ENCODE measurements at places on chromosomes 7 and 10. TPM values are rescaled to one million over a fixed set of nuclear protein-coding genes. Genes with fewer than 3 reads are reported as not detected.

Gene NKX1-2
- total RNA-seq: not detected

Gene DPY19L1
- total RNA-seq: 2.0 TPM

Gene ZNF804B
- not detected for total RNA-seq

Gene LZTS2
- total RNA-seq: 41.2 TPM

Gene AOAH
- 3.1 TPM for total RNA-seq

Gene NKX2-3
- total RNA-seq: not detected

Gene SSMEM1
- not detected for total RNA-seq

Gene PRRT4
- not detected for total RNA-seq

Gene GPR158
- not detected for total RNA-seq

Gene SCIN
- 6.2 TPM for total RNA-seq

Gene PPIA
- total RNA-seq: 879 TPM

Gene FAM25C
- not detected for total RNA-seq

Gene FFAR4
- 0.18 TPM for total RNA-seq

Gene NPFFR1
- total RNA-seq: not detected

Gene ABCB8
- 33.9 TPM for total RNA-seq

Gene GDF10
- not detected for total RNA-seq

DNA sequence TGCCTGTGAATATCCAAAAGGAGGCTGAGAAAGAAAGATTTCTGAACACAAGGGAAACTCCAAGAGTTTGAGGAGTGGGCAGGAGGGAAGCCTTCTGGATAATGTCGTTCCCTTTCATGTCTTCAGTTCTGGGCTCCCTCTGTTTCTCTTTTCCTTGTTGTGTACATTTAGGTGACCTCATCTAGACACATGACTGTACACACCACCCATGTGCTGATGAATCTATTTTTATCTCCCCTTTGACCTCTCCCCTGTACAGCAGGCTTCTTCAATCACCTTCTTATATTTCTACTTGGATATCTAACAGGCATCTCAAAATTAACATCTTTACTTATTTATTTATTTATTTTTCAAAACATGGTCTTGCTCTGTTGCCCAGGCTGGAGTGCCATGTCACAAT is 363.1 kb downstream of the GATA3 start:
- no peak for DNase-seq

- DNase-seq: no peak
Observed at GRCh38 chr7:22156205-22156604, 200.7 kb downstream of the RAPGEF5 start.

- DNase-seq: no peak
Observed at GRCh38 chr7:132904209-132904608, 177.7 kb downstream of the CHCHD3 start.

DNA sequence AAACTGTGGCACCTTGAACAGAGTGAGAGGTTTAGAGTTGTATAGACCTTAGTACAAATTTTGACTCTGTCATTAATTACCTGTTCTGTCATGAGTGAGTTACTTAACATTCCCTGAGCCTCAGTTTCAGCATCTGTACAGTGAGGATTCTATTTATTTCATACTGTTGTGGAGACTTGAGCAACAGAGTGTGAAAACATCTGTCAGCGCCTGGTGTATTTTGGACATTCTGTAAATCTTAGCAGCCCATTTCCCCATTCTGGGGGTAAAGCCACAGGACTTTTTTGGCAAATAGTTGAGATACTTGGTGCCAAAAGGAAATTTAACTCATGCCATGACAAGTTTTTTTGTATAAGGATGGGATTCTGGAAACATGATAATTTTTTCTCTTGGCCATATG is 94.8 kb downstream of the AUTS2 start:
- DNase-seq: no peak

- no peak for DNase-seq
Observed at GRCh38 chr7:98784216-98784785, 85.5 kb downstream of the TMEM130 start.

DNA sequence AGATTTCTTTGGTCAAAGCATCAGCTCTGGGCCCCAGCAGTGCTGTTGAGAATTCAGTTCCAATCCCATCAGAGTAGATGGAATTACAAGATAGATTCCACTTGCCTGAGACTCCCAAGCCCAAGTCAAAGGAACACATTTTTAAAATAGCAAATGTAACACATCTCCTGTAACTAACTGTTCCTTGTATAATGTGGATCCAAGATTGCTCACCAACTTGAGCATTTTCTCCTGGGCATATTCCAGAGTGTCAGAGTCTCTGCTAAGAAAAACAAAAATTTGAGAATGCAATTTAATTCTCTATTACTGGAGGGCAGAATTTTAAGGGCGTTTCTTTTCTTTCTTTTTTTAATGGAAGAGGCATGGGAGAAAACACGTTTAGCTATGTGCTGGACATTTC is 136.7 kb downstream of the NEBL start:
- DNase-seq: no peak

DNA sequence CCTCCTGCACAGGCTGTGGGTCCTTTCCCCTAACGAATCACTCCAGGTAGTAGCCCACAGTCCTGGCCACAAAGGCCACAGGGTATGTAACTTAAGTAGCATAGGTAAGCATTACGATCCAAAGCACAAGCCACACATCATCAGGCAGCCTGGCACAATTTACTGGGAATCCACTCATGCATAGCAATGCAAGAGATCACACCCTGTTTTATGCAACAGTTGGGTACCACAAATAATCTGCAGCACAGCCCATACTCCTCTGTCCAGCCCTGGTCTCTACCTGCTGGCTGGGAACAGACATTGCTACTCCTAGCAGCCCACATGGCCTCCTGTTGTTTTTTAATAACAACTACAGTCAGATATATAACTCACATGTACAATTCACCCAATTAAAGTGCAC is 34.3 kb downstream of the SRPK2 start:
- no peak for DNase-seq

DNA sequence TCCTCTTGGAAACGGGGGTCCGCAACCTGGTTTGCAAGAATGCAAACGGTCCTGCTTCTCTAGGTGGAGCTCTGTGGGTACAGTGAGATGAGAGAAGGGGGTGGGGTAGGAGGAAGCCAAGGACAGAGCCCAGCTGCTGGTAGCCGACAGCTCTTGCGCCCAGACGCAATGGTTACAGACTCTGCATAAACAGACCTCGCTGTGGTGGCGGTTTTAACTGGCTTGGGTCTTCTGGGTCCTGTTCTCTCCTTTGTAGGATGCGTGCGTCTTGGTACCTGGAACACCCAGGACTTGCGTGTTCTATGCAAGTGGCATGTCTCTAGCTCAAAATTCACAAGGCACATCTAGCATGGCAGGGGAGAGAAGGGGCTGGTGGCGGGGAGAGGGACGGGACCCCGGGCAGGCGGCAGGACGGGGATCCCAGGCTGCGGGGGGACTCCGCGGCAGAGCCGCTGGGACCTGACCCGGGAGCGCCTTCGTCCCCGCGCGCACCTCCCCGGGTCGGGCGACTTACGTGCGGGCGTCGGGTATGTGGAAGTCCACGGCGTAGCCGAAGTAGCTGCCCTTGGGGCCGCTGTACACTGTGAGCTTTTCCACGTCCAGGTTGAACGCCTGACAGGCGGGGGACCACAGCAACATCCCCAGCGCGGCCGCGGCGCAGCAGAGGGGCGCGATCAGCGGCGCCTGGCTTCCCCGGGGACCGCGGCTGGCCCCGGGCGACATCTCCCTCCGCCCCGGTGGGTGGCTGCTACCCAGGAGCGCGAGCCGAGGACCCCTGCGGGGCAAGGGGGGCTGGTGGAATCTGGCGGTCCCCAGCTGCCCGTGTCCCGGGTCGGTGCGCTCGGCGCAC is 448 bp downstream of the ITGA8 start:
- DNase-seq: no peak

DNA sequence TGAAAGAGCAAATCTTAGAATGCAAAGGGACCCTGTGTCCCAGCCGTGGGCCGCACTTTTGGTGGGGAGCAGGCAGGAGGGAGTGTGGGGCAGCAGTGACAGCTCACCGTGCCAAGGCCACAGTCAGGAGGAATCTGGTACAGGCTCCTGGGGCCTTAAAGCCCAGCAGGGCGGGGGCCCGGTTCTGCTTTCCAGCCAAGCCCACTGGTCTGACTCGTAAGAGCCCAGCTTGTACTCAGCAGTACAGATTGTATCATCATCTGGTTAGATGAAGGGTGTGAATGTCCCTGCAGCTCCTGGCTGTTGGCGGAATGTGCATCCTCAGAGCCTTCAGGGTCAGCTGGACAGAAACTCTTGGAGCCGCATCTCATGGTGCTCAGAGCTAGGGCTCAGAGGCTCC is 30.5 kb upstream of the TRIM8 start:
- no peak for DNase-seq

GRCh38 chr10:124022066-124022465 is 71.3 kb downstream of the CHST15 start:
- no peak for DNase-seq

DNA sequence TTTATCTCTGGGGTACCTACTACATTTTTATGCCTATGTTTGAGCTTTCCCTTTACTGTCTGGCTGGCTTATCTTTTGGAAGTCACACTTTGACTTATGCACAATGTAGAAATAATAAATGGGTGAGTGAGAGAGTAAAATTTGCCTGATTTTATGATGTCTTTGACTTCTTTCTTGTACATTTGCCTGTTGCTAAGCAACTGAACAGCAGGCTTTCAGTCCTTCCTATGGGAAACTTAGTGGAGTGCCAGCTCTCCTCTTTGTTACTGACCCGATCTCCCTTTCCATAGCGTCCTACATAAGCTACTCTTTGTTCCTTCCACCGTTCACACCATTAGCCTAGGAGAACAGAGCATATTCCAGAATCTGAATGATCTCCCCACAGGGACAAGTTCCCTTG is 4.2 kb downstream of the TAS2R60 start:
- DNase-seq: no peak

DNA sequence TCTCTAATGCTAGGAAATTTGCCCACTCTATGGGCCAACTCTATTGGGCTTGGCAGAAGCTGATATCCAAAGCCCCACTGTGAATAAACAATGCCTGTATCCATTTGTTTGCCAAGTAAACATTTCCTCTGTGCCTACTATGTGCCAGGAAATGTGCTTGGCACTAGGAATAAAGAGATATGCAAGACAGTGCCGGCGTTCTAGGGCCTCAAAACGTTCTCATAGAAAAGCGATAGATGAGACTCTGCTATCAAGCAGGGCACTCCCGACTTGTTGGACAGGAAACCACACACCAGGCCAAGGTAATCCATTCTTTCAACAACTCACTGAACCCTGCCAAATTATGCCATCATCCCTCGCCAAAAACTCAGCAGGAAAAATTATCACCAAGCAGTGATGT is 196.7 kb downstream of the IPMK start:
- no peak for DNase-seq

GRCh38 chr7:100085515-100085914 is 3.3 kb upstream of the COPS6 start:
- no peak for DNase-seq

GRCh38 chr7:19772841-19773760 is at the start of gene TMEM196:
Gene TMEM196, minus strand, starts transcription at chr7:19773617. Its CDS starts 921 bp downstream, at chr7:19772696.
- DNase-seq: peak; percentile 75

DNA sequence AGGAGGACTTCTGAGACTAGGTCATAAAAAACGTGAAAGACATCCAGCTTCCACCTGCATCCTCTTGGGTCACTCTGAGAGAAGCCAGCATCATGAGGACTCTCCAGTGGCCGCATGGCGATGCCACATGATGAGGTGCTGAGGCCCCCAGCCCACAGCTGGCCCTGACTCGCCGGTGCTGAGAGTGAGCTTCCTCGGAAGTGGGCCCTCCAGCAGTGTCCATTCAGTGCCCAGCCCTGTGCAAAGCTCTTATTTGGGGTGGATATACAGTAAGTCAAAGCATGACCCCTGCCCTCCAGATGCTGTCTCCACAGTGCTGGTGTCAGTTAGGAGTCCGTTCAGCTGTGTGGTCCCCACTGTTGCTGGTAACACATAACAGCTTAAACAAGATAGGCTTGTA is 93.6 kb upstream of the CHST15 start:
- no peak for DNase-seq

- DNase-seq: no peak
Observed at GRCh38 chr10:60358282-60358681, 31.4 kb downstream of the ANK3 start.

- no peak for DNase-seq
Observed at GRCh38 chr7:131869169-131869844, 312.9 kb upstream of the PODXL start.

- DNase-seq: peak; percentile 55
Observed at GRCh38 chr7:159015454-159016410, 128.9 kb downstream of the VIPR2 start.

- DNase-seq: no peak
Observed at GRCh38 chr10:65798133-65798532, 1127.7 kb upstream of the LRRTM3 start.

DNA sequence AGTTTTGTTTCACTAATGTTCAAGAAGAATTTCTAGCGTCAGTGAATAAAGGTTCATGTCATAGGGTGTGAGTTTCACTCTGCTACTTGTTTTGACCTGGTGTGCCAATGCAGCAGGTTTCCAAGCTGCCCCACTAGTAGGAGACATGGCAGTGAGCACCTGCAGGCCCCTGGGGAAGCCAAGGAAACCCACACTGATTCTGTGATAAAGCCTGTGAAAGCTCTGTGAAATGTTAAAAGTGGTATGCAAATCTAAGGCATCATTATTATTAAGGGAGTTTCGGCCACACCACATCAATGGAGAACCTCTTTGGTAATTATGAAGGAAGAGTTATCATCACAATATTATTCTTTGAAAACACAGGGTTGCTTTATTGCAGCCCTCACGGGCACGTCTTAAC is 46.4 kb downstream of the ABCB5 start:
- no peak for DNase-seq

DNA sequence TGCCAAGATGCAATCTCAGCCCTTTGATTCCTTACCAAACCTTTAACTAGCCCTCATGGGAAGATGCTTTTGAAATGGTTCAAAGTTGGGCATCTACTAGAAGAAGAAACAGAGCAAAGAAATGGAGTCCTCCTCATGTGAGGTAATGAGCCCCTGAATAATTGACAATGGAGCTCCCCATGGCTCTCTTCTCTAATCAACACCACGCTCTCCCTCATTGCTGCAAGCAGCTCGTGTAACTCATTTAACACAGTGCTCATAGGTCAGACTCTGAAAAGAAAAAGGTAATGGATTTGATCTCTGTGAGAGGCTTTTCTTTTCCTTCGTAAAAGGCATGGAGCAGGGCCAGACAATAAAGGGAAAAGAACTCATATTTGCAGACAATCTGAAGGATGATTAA is 312.8 kb downstream of the PHTF2 start:
- no peak for DNase-seq

DNA sequence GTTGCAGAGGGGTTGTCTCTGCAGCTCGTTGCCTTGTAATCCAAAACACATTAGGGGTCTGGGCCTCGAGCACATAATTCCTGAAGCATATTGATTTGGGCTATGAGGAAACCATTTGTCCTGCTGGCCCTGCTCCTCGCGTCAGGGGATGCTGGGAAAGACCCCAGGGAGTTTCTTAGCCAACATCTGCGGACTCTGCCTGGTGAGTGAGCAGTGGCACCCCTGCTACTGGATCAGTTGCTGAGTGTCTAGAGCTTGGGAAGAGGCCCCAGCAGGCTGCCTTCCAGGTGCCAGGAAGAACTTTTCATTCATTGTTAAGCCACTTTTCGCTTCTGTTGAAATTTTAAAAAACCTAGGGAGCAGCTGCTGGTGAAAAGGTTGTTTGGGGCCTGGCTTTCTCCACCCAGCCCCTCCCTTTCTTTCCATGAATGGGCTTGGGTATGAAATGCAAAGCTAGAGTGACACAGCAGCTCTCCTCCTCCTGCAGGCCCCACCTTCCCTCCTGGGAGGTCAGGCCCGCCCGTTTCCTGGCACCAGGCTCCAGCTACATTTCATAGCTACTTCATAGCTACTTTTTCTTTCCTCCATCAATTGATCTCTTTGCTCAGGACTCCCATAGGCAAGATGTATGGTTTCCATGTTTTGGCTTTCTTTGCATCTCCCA is 26.8 kb downstream of the TACR2 start:
- DNase-seq: peak; percentile 73
